ENCODE measurements at places on chromosomes 12 and 14. TPM values are rescaled to one million over a fixed set of nuclear protein-coding genes. Genes with fewer than 3 reads are reported as not detected.
A peak's percentile ranks its signal among the peaks of the same experiment; 100 is the strongest.

DNA sequence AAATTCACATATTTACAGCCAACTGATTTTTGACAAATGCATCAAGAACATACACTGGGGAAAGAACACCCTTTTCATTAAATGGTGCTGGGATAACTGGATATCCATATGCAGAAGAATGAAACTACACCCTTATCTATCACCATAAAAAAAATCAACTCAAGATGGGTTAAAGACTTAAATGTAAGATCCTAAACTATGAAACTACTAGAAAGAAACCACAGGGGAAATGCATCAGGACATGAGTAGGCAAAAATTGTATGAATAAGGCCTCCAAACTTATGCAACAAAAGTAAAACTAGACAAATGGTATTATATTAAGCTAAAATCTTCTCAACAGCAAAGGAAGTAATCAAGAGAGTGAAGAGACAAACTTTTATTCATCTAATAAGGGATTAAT, 242.6 kb downstream of the CPNE8 start:
- H3K27me3 ChIP-seq, result no peaks in the 10 kb centered on the region
- no peak overlapping the region for H3K4me3 ChIP-seq
- H3K27ac ChIP-seq, result no peak overlapping the region
- H3K4me1 ChIP-seq, result no peaks in the 10 kb centered on the region

GRCh38 chr12:29863665-29864064, 79.9 kb upstream of the TMTC1 start:
- no peaks in the 10 kb centered on the region for H3K27me3 ChIP-seq
- H3K4me3 ChIP-seq, result no peak overlapping the region
- H3K27ac ChIP-seq, result no peak overlapping the region
- peaks cover 10% of the 10 kb centered on the region for H3K4me1 ChIP-seq

GRCh38 chr12:12958886-12959285, 6.9 kb upstream of the GPRC5D start:
- no peak overlapping the region for H3K4me3 ChIP-seq
- H3K4me1 ChIP-seq, result no peaks in the 10 kb centered on the region
- no peak overlapping the region for H3K27ac ChIP-seq
- no peaks in the 10 kb centered on the region for H3K27me3 ChIP-seq

DNA sequence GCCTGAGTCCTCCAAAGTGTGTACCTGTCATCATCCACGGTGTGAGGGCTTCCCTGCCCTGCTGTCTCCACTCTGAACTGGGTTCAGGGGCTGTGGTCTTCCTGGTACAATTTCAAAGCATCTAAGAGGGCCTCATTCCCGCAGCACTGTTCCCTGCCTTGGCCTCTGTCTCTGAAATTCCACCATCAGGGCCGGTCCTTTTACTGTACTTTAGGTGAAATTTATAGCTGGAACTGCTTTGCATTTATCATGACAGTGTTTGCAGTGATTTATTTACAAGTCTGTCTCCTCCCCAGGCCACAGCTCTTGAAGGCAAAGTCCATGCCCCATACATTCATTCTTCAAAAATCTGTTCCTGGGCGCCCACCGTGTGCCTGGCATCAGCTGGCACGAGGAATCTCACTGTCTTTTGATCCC, 36.9 kb upstream of the NCOR2 start:
- peaks cover 7% of the 10 kb centered on the region for H3K4me1 ChIP-seq
- H3K27ac ChIP-seq, result no peak overlapping the region
- H3K4me3 ChIP-seq, result no peak overlapping the region
- no peaks in the 10 kb centered on the region for H3K27me3 ChIP-seq

DNA sequence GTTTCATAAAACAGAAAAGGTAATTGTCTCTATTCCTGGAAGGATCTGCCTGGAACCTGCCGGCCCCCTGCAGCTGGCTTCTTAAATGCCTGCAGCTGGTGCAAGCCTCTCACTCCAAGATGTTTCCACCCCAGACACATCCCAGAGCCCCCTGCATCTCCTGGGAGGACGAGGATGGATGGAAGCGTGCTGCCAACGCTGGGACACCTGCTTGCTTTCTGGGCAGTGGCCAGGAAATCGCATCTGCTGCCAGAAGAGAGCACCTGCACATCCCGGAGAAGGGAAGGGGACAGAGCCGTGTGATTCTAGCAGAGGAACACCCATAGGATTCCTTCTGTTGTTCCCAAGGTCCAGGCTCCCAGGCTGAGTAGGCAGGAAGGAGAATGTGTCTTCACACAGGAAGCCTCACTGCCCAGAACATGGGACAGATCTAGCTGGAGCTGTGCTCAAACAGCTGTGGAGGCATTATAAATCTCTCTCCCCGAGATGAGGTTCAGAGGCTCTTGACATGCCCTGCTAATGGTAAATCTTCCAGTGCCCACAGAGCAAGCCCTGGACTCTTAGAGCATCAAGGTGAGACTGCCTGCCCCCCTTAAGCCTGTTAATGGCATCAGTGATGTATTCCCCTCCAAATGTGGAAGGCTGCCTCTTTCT, 138.8 kb upstream of the MAP1LC3B2 start:
- H3K4me3 ChIP-seq, result no peak overlapping the region
- H3K27ac ChIP-seq, result no peak overlapping the region
- H3K36me3 ChIP-seq, result no peaks in the 10 kb centered on the region
- H3K4me1 ChIP-seq, result no peaks in the 10 kb centered on the region
- no peaks in the 10 kb centered on the region for H3K27me3 ChIP-seq

- no peak overlapping the region for H3K4me3 ChIP-seq
These were observed 67.6 kb downstream of the RMST start for GRCh38 chr12:97530245-97530644.

- H3K36me3 ChIP-seq, result no peaks in the 10 kb centered on the region
- DNase-seq, result no peak
- H3K4me1 ChIP-seq, result peaks cover 7% of the 10 kb centered on the region
- H3K27ac ChIP-seq, result no peak overlapping the region
- peak overlapping the region; percentile 77 for H3K4me3 ChIP-seq
These were observed 26.0 kb upstream of the KRT78 start for GRCh38 chr12:52874573-52875435.

- H3K4me1 ChIP-seq, result peaks cover 56% of the 10 kb centered on the region
- DNase-seq, result no peak
- H3K27me3 ChIP-seq, result no peaks in the 10 kb centered on the region
- H3K4me3 ChIP-seq, result no peak overlapping the region
These were observed 131.1 kb downstream of the GCH1 start for GRCh38 chr14:54771411-54772027.

Gene SLC4A8
- 7.1 TPM for total RNA-seq

Gene AVPR1A
- total RNA-seq, result 4.3 TPM

- no peak overlapping the region for H3K4me3 ChIP-seq
- H3K4me1 ChIP-seq, result peaks cover 13% of the 10 kb centered on the region
- no peak for DNase-seq
- H3K27ac ChIP-seq, result no peak overlapping the region
These were observed 142.4 kb downstream of the ZFP36L1 start for GRCh38 chr14:68650404-68650994.

Gene OTOGL
- total RNA-seq, result 0.81 TPM

GRCh38 chr12:6934110-6934509, 6.4 kb downstream of the ATN1 start:
- peaks cover 28% of the 10 kb centered on the region for H3K4me1 ChIP-seq
- no peaks in the 10 kb centered on the region for H3K27me3 ChIP-seq
- peak overlapping the region; percentile 46 for H3K27ac ChIP-seq
- no peak for DNase-seq

- no peak overlapping the region for H3K4me3 ChIP-seq
- no peaks in the 10 kb centered on the region for H3K36me3 ChIP-seq
- H3K27ac ChIP-seq, result no peak overlapping the region
- H3K4me1 ChIP-seq, result no peaks in the 10 kb centered on the region
- DNase-seq, result no peak
- H3K27me3 ChIP-seq, result no peaks in the 10 kb centered on the region
These were observed 54.6 kb downstream of the FAM222A start for GRCh38 chr12:109767991-109768900.

Gene DDX47
- total RNA-seq, result 51.1 TPM

- no peak for DNase-seq
- no peak overlapping the region for H3K4me3 ChIP-seq
- H3K27ac ChIP-seq, result no peak overlapping the region
- no peaks in the 10 kb centered on the region for H3K36me3 ChIP-seq
- H3K27me3 ChIP-seq, result no peaks in the 10 kb centered on the region
These were observed 14.8 kb upstream of the LRRC9 start for GRCh38 chr14:59905188-59905587.

DNA sequence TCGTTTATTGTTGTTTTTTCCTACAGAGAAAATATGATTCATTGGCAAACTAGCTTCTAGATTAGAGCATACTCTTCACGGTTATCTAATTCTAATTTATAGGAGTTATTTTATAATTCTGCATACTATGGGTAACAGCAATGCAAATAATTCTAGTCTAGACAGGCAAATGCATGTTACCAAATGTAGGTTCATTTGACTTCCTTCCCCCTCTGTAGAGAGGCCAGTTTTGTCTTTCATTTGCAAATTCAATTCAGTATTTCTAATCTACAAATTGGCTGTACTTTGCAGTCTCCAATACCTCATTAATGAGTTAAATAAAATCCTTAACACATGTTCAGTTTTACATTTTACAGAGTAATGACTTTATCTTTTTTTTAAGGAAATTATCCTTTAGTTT, 4.2 kb downstream of the LGMN start:
- H3K27ac ChIP-seq, result no peak overlapping the region
- H3K4me3 ChIP-seq, result no peak overlapping the region
- peaks cover 5% of the 10 kb centered on the region for H3K36me3 ChIP-seq
- peaks cover 19% of the 10 kb centered on the region for H3K4me1 ChIP-seq
- H3K27me3 ChIP-seq, result no peaks in the 10 kb centered on the region

DNA sequence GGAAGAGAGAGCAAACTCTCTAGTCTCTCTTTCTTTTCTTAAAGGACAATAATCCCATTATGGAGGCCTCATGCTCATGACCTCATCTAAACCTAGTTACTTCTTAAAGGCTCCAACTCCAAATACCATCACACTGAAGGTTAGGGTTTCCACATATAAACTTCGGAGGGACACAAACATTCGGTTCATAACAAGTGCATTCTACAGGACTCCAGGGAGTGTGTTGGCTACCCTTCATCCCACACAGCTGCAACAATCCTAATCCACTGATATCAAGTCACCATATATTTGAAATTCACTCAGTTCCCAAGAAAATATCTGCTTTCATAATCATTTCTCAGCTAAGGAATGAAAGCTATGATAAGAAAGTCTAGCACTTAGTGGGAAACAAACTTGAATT, 265.9 kb upstream of the PLEKHG7 start:
- H3K4me1 ChIP-seq, result no peaks in the 10 kb centered on the region
- no peaks in the 10 kb centered on the region for H3K36me3 ChIP-seq
- no peak overlapping the region for H3K27ac ChIP-seq
- no peak overlapping the region for H3K4me3 ChIP-seq

DNA sequence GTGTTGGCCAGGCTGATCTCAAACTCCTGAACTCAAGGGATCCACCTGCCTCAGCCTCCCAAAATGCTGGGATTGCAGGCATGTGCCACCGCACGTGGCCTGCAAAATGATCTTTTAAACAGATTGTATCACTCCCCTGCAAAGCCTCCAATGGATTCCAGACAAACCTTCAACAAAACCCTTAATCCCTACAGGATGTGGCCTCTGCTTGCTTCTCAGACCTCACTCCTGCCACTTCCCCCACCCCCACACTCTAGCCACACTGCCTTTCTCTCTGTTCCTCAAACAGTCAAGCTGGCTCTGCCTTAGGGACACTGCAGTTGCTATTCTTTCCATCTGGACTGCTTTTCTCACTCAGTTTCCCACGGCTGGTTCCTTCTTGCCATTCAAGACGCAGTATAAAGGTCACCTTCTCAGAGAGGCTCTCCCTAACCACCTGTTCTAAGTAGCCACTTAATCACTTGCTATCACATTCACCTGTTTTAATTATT, 47.3 kb upstream of the TMED10 start:
- no peak for DNase-seq
- no peak overlapping the region for H3K4me3 ChIP-seq
- H3K36me3 ChIP-seq, result no peaks in the 10 kb centered on the region
- no peak overlapping the region for H3K27ac ChIP-seq
- no peaks in the 10 kb centered on the region for H3K27me3 ChIP-seq

GRCh38 chr12:68953536-68953935, 20.6 kb upstream of the CPM start:
- H3K27me3 ChIP-seq, result no peaks in the 10 kb centered on the region
- H3K4me3 ChIP-seq, result no peak overlapping the region
- H3K27ac ChIP-seq, result no peak overlapping the region
- no peak for DNase-seq

DNA sequence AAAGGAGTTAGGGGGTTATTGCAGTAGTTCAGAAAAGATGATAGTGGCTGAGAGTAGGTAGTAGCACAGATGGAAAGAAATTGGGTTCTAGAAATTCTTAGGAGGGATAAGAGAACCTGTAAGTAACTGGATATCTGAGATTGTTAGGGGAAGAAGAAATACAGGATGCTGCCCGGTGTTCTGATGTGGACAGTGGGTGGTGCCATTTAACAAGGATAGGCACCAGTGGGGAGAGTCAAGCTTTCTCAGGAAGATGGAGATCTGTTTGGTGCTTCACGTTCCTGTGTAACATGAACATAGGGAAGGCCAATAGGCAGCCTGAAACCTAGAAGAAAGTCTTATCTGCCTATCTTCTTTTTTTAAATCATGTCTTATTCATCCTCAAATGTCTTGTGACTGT, 245.9 kb downstream of the NPAS3 start:
- no peaks in the 10 kb centered on the region for H3K36me3 ChIP-seq
- H3K27ac ChIP-seq, result no peak overlapping the region
- no peaks in the 10 kb centered on the region for H3K4me1 ChIP-seq
- no peak overlapping the region for H3K4me3 ChIP-seq
- no peak for DNase-seq

- peaks cover 3% of the 10 kb centered on the region for H3K4me1 ChIP-seq
- peak overlapping the region; percentile 61 for H3K27ac ChIP-seq
- H3K4me3 ChIP-seq, result peak overlapping the region; percentile 96
- no peak for DNase-seq
These were observed 1.3 kb downstream of the SLC38A1 start for GRCh38 chr12:46267575-46267824.

DNA sequence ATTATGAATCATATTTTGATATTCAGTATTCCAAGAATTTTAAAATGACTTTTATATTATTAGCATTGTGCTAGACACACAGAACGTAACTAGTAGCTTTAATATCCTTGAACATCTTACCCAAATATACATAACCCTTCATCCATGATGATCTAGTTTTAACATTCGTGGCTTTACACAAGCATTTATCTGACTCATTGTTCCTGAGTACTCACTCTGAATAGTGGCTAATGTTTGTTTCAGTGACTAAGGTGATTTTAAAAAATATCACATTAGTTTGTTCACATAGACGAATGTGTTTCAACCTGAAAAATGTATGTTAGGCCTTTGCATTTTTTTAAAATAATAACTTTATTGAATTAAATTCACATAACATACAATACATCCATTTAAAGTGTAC, 80.0 kb upstream of the PTPRQ start:
- no peaks in the 10 kb centered on the region for H3K36me3 ChIP-seq
- no peaks in the 10 kb centered on the region for H3K4me1 ChIP-seq
- no peak overlapping the region for H3K4me3 ChIP-seq
- H3K27me3 ChIP-seq, result no peaks in the 10 kb centered on the region
- DNase-seq, result no peak
- no peak overlapping the region for H3K27ac ChIP-seq

Gene P2RX2
- not detected for total RNA-seq
